ENCODE measurements at places on chromosomes 2 and 18.

DNA sequence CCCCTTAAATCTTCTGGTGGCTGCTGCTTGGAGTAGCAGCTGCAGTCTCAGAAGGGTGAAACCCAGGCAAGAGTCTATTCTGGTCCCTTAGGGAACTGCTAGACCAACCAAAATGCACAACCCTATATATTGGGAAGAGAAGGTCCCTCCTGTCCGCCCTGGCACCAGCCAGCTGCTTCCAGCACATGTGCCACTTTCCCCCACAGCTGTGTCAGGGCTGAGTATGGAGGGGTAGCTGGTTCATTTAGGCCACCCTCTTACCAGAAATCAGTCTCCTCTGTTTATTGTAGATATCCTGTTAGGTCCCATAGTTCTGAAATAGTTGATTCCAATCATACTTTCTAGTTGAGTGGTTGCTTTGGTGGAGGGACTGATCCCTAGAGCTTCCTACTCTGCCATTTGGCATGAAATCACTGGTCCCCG lies 68.9 kb downstream of the BIRC6 start:
- DNase-seq: peak; percentile 88

DNA sequence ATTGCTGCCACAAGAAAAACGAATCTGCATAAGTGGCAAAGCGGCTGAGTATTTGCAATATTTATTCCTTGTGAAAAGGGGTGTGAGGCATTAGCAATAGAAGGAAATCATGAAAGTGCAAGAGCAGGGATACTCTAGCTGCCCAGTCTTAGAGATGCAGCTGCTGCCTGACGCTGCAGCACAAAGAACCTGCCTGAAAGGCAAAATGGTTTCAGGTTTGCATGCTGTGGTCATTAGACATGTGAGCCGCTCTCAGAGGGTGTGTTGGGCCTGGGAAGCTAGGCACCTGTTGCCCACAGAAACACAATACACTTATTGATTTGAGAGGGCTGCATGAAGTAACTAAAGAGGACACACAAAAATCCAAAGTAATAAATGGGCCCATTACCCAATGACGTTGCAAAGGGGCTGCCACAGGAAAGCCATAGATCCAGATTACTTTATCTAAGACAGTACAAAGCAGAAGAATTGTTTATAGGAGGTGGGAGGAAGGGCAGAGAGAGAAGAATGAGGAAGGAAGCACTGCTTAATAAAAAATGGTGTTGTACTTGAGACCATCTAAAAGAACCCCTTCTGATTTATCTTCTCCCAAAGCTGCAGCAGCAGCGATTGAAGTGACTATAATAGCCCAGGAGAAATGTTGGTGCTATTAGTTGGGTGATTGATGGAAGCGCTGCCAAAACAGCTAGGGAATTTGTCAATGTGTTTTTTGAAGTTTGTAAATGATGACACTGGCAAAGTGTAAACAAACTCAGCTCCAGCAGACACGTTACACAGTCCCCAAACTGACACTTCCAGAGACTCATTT lies 492.4 kb upstream of the ACVR2A start:
- no peak for DNase-seq

- peak; percentile 22 for DNase-seq
These were observed 4.1 kb upstream of the ZCCHC2 start for GRCh38 chr18:62518460-62519375.

- DNase-seq: no peak
These were observed 46.9 kb downstream of the TMEM17 start for GRCh38 chr2:62459106-62459505.

- DNase-seq: peak; percentile 76
These were observed 26.1 kb upstream of the FN1 start for GRCh38 chr2:215461836-215462532.

DNA sequence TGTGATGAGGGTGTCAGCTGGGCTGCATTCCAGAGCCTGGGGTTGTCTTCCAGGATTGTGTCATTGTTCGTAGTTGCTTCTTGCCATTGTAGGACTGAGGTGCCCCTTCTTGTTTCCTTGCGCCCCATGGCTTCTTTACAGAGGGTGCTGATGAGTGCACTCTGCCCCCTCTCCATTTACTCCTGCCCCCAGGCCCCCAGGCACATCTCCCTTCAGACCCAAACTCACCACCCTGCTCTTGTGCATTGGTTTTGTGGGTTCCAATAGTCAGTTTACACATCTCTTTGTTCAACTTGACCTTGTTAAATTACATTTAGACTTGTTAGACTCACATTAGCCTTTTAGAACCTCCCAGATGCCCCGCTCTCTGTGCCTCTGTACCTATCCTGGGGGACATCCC lies 33.1 kb downstream of the HJURP start:
- DNase-seq: no peak

GRCh38 chr18:79169958-79170555 lies 100.9 kb downstream of the ATP9B start:
- no peak for DNase-seq

DNA sequence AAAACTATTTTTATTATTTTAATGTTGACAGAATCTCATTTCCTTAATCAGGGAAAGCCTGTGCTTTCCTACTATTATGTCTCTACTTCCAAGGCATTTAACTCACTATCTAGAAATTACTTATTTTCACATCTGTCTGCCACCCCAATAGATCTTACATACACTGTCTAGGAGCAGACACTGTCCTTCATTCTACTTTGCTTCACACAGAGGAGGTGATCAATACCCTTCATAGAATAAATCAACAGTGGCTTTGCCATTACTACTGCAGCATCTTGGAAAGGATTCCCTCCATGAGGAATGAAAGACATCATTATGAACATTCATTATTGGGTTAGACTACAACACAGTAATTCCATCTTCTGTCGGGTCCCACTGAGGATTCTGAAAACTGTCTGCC lies 31.7 kb downstream of the CDH20 start:
- no peak for DNase-seq

GRCh38 chr18:183769-184168 lies 25.4 kb downstream of the USP14 start:
- peak; percentile 13 for DNase-seq

GRCh38 chr2:157329524-157329923 lies 3.9 kb upstream of the ERMN start:
- no peak for DNase-seq

- no peak for DNase-seq
These were observed 11.8 kb upstream of the EN1 start for GRCh38 chr2:118859157-118859770.

- DNase-seq: no peak
These were observed 115.7 kb downstream of the MYCN start for GRCh38 chr2:16055848-16056580.

DNA sequence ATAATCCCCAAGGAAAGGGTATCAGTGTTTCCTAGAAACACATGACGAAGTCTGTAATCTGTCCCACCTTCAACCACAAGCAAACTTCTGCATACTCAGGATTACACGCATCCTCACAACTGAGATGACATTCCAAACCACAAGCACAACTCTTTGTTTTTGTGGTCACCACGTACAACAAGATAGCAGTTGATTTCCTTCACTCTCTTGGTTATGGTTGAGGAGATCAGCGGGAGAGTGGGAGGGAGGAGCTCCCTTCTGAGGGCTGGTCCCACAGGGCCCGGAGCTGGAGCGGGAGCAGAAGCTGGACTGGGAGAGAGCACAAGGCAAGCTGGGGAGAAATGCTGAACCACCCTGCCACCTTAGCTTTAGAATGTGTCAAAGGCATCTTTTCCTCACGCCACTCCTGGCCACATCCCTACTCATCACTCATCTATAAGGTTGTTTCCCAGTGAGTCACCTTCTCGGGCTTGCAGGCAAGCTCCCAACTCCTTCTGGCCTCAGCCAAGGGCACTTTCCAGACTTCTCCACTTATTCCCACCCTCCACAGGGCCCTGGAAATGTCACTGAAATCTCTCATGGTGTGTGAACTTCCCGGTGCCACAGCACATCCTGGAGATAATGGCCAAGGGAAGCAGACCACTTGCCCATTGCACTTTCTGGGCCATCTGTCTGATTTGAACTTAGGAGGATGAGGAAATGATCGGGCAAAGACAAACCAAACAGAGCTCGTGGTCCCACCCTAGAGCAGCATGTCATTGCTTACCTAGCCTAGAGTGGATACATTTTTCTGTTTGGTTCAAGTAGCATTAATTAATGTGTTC lies 98.9 kb upstream of the LGALSL start:
- DNase-seq: peak; percentile 94

DNA sequence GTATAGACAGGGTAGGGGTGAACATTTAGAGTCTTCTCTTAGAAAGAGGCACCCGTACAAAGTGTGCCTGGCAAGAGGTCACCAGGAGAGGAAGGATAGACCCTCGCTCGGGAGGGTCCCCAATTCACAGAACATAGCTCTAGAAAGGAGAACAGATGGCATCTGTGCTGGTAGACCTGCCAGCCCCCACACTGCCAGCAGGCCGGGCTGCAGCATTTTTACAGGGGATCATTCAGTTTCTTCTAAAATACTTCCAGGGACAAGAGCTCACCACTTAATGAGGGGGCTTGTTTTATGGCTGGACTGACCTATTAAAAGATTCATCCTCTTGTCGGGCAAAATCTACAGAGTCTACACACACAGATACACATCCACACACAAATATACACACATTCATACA lies 149.9 kb downstream of the SEPTIN10 start:
- DNase-seq: no peak

DNA sequence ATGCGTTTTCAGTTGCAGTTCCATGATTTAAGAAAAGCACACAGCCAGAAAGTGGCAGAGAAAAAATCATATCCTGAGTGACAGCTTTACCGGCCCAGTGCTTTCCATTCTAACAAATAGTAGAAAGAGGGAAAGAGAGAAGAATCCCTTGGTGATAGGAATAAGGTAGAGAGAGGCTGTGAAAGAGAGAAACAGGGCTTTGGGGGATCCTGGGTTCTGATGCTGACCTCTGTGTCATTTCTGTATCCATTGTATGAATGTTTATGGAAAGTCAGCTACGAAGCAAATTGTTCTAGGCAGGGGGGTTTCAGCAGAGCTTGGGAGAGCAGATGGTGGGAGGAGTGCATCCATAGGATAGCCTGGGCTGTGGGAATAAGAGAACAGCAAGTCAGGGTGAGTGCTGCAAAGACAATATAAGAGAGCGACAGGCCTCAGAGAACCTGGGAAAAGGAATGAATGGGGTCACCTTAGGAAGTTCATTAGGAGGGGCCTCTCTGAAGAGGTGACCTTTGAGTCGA lies 203.4 kb upstream of the TNP1 start:
- no peak for DNase-seq

GRCh38 chr2:203200866-203201265 lies 38.0 kb upstream of the CYP20A1 start:
- no peak for DNase-seq

DNA sequence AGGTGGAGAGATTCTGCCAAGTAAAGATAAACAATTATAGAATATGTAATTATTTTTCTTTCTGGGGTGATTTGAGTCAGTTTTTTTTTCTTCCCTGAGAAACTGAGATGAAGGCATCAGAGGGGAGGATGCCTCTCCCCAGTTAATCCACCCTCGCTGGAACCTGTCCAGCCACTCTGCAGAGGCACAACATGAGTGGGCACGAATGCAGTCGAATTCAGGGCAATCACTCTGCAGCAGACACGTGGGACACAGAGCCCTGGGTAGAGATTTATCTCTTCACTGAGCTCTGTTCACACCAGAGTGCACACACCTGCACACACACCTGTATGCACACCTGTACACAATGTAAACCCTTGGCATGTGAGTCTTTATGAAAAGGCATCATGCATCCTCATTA lies 154.2 kb downstream of the DCDC2C start:
- no peak for DNase-seq

DNA sequence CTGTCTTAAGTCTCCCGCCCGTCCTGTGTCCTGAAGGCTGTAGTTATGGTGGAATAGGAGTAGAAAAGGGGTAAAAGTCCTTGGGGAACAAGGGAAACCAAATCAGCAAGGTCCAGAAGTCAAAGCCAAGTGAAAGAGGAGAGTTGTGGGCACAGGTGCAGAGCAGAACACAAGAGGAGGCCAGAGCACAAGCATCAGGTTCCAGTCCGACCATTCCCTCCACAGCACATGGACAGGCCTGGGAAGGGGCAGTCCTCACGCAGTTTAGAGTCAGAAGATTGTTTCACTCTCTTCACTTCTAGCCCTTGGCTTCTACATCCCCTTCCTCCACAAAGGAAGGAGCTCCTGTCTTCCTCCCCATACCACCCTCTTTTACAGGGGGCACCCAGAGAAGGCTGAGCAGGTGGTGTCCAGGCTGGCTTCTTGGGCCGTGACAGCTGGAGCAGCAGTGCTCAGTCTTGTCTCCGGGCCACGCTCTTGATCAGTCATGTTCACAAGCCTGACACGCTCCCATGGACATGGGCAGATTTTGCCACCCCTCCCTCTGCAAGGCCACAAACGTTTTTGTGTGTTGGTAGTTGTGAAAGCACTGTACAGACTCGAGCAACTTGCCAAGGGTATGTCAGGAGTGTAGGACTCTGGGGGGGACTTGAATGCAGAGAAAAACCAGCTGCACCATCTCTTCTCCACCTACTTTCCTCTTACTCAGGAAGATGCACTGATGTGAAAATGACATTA lies 138.5 kb upstream of the DAPL1 start:
- no peak for DNase-seq

- no peak for DNase-seq
These were observed 178.2 kb downstream of the PLCL1 start for GRCh38 chr2:197982565-197982964.

- no peak for DNase-seq
These were observed 750.5 kb upstream of the DDX18 start for GRCh38 chr2:117064021-117064420.

- DNase-seq: no peak
These were observed 135.0 kb downstream of the LAMA3 start for GRCh38 chr18:23824240-23824639.

GRCh38 chr2:226544596-226545210 lies 254.9 kb downstream of the IRS1 start:
- no peak for DNase-seq

DNA sequence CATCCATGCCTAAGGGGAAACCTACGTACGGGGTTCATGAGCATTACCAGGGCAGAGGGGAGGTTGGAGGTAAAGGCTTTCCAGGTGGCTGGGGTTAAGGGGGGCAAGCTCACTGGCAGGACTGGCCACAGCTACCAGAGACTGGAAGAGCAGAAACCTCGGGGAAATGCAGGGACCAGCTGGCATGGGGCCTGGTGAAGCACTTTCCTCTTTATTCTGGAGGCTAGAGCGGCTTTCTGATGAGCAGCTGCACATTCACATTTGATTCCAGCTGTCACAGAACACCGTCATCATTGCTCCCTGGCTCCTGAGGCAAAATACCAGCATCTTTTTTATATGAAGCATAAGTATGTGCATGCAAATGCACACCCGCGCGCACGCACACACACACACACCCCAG lies 28.7 kb upstream of the LRRC30 start:
- no peak for DNase-seq

GRCh38 chr2:78202986-78203670 lies 681.0 kb upstream of the LRRTM4 start:
- DNase-seq: no peak

GRCh38 chr18:73283788-73284187 lies 416.0 kb upstream of the NETO1 start:
- DNase-seq: no peak

- DNase-seq: no peak
These were observed 89.0 kb downstream of the KCTD1 start for GRCh38 chr18:26459340-26459739.

GRCh38 chr2:196331143-196331542 lies 159.8 kb upstream of the STK17B start:
- DNase-seq: peak; percentile 38

- no peak for DNase-seq
These were observed 62.4 kb upstream of the SLC66A3 start for GRCh38 chr2:11092701-11093335.

- DNase-seq: peak; percentile 48
These were observed 124.8 kb downstream of the DTNA start for GRCh38 chr18:34834897-34835296.

- no peak for DNase-seq
These were observed 16.8 kb downstream of the RPL31 start for GRCh38 chr2:101018934-101019333.

- peak; percentile 1 for DNase-seq
These were observed 310.2 kb upstream of the GALNT5 start for GRCh38 chr2:156947261-156947660.

All from fibroblast of skin of back (primary cell).